ENCODE measurements at places on chromosomes 1 and 21. TPM values are rescaled to one million over a fixed set of nuclear protein-coding genes. Genes with fewer than 3 reads are reported as not detected.

ATP1A4 gene
- not detected for total RNA-seq

CCDC185 gene
- not detected for total RNA-seq

HSPB7 gene
- 22.2 TPM for total RNA-seq

HFM1 gene
- total RNA-seq: 0.49 TPM

PTPN22 gene
- 1.7 TPM for total RNA-seq

CRNN gene
- total RNA-seq: not detected

SYT2 gene
- not detected for total RNA-seq

PRDM15 gene
- total RNA-seq: 7.3 TPM

B4GALT2 gene
- 131 TPM for total RNA-seq

CLCA4 gene
- total RNA-seq: not detected

KANK4 gene
- 0.49 TPM for total RNA-seq

NHLH1 gene
- total RNA-seq: 0.12 TPM

PRXL2B gene
- 19.8 TPM for total RNA-seq

MDM4 gene
- total RNA-seq: 36.9 TPM

HSD3B1 gene
- not detected for total RNA-seq

LORICRIN gene
- total RNA-seq: not detected

MTARC2 gene
- 4.7 TPM for total RNA-seq

DYNLT5 gene
- 2.8 TPM for total RNA-seq

CR2 gene
- total RNA-seq: not detected
